WTC11 (cell line): ENCODE measurements at places on chromosomes 3 and 15.

DNA sequence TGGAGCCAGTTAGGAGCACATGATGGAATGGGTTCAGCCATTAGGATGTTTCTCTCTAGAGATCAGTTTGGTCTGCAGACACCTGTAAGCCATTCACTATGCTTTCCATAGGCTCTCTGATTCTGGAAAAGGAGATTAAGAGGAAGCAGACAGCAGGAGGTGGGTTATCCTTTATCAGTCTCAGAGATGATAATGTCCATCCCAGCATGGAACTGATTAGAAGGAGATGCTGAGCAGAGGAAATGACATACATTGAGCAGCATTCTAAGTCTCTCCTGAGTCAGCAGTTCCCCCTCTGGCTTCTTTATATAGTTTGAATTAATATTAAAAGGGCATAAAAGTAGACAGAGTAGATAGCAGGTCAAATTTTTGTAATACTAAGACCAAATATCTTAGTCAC, 591.1 kb downstream of the GBE1 start:
- DNase-seq = no peak

GRCh38 chr3:153978006-153978405, 143.2 kb upstream of the ARHGEF26 start:
- DNase-seq = no peak

- no peak for DNase-seq
Measured at GRCh38 chr3:196016485-196016884, 65.4 kb downstream of the TFRC start.

DNA sequence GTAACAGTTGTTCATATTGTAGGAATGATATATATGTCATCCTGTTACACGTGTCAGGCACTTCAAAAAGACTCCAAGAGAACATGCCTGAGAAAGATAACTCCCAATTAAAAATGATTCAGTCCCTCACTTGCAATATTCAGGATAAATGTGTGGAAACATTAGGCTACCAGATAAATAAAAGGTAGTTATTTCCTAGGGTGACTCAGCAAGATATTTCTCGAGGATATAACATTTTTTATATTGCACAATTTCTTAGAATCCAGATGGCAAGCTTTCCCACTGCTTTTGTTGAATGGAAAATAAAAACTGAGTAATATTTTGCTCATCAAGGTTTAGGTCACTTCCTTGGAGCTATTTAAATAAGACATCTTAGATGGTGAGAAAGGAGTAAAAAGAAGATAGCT, 181.4 kb downstream of the GAP43 start:
- no peak for DNase-seq

- no peak for DNase-seq
Measured at GRCh38 chr3:170835336-170835735, 34.7 kb downstream of the RPL22L1 start.

GRCh38 chr3:129624347-129625071, 18.0 kb upstream of the PLXND1 start:
- no peak for DNase-seq

- DNase-seq = no peak
Measured at GRCh38 chr3:17217588-17217987, 332.8 kb downstream of the PLCL2 start.

DNA sequence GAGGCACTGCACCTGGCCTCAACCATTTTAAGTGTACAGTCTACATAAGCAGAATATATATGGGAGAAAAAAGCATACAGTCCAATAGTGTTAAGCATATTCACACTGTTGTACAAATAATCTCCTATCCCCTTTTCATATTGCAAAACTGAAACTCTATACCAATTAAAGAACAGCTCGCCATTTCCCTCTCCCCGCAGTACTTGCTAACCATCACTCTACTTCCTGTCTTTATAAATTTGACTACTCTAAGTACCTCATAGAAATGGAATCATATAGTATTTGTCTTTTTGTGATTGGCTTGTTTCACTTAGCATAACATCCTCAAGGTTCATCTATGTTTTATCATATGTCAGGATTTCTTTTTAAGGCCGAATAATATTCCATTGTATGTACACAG, 21.6 kb upstream of the TASOR start:
- no peak for DNase-seq

DNA sequence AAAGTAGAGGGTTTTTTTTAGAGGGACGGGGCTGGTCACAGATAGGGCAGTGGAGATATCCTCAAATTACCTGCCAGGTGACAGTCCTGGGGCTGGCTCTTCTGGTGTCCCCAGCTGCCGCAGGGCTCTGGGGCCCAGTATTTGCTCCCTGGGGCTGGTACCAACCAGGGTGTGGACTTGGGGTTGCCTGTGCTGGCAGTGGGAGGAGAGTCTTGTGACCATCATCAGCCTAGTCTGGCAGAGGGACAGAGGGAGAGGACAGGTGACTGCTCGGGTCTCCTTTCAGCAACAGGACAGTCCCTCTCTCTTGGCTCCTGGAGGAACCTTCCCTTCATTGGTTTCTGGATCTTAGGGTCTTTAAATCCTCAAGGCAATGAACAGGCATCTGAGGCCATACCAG, 7.9 kb upstream of the RPP14 start:
- DNase-seq = no peak

GRCh38 chr3:39287216-39288164, 7.7 kb upstream of the CX3CR1 start:
- no peak for DNase-seq

- DNase-seq = no peak
Measured at GRCh38 chr3:174541708-174542315, 317.3 kb upstream of the NAALADL2 start.

- no peak for DNase-seq
Measured at GRCh38 chr3:107297597-107297996, 79.6 kb upstream of the CCDC54 start.

DNA sequence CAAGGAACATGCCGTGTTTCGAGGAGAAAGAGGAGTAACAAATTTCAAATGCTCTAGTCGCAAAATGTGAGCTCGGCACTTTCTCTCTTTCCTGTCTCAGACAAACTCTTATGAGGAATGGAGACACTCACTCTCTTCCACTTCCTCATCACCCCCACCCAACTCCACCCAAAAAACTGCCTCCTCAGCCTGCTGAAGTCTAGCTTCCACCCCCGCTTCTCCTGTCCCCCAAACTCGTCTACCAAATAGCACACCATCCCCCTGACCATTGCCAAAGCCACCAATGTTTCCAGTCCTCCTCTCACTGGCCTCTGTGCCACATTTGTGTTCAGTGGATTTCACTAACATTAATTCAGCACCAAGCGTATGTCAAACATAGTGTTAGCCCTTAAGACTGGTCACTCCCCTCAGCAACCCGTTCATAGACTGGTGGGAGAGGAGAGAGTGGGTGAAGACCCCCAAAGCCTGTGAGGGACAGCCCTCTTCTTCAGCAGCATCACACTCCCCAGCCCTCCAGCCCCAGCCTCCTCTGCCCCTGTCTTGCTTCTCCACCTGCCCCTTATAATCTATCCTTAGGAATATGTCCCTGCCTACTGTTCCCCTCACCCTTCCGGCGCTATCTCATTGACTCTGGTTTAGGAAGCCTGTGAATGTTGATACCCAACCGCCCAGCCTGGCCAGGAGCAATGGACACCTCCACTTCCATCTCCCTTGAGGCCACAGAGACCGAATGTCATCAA, 77.3 kb downstream of the FAM174B start:
- DNase-seq = no peak

GRCh38 chr3:60582288-60582687, 669.0 kb downstream of the FHIT start:
- DNase-seq = no peak

- DNase-seq = no peak
Measured at GRCh38 chr3:130316169-130316568, 29.3 kb upstream of the COL6A5 start.

DNA sequence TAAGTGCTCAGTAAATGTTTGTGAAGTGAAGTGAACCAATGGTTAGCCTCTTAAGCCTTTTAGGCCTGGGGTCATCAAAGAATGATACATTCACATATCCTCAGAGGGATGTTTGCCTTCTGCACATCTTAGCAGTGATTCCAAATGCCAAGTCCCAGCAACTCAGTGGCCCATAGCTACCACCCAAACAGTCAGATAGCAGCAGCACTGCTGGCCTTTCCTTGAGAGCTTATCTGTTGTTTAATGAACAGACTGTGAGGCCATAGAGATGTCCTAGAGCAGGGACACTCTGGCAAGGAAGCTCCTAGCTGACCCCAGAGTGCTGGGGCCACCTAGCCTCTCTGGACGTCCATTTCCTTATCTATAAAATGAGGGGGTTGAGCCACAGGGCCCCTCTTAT, 86.8 kb downstream of the CYP19A1 start:
- DNase-seq = no peak

- no peak for DNase-seq
Measured at GRCh38 chr3:140344601-140345205, 333.2 kb upstream of the TRIM42 start.

- no peak for DNase-seq
Measured at GRCh38 chr3:128180436-128180835, 27.2 kb downstream of the EEFSEC start.

DNA sequence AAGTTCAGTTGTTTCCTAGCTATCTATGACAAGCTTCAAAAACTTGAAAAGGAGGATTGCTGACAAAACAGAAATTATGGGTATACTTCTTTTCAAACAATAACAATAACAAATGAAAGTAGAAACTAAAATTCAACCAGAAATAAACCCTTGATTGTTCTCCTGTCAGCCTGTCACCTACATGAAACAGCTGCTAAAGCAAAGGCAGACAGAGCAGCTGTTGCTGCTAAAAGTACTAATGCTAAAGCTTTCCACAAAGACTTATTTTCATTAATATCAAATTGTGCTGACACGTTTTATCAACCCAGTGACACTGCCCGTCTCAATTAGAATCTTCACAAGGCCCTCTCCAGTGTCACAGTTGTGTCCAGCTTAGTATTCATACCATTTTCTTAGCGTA, 533.2 kb upstream of the GBE1 start:
- DNase-seq = no peak

GRCh38 chr3:13072600-13073325, 466 bp downstream of the IQSEC1 start:
- DNase-seq = peak; percentile 35

- DNase-seq = no peak
Measured at GRCh38 chr15:60043744-60044435, 39.8 kb downstream of the FOXB1 start.

- no peak for DNase-seq
Measured at GRCh38 chr3:193737191-193737751, 144.3 kb downstream of the OPA1 start.

DNA sequence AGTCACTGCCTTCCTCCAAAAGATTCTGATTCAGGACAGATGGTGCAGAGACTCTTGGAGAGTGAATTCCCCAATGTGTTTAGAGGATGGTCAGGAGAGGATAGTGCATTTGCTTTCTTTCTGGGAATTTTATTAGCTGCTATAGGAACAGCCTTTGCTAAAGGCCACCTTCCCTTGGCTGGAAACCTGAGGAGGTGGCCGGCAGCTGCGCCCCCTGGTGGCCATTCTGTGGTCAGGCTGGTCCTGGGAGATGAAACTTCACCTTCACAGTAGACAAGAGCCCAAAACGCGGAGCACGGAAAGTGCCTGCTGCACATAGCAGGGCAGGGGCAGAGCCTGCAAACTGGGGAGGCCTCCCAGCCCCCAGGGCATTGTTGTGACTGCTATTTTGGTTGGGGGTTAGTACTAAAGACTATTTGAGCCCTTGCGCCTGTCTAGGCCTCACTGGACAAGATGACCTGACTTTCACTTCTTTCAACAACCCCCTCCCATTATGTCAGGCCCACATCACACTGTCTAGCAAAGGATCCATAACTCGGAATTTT, 34.3 kb downstream of the SEC22C start:
- DNase-seq = peak; percentile 83

DNA sequence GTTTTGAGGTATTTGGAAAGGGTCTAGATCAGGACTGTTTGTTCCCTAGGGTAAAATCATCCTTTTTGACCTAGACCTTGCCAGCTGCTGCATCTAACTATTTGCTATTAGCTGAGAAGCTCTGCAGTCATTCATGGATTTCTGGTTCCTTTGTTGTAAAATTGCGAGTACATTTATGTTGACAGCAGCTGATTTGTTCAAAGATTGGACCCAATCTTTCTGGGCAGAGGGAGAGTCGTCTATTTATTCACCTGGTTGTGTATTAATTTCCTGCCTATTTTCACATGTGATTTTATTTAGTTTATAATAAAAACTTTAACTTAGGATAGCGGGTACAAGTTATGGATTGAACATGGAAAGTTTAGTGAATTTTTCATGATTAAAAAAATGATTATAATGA, 236.3 kb downstream of the CNTN4 start:
- DNase-seq = no peak

GRCh38 chr15:71549697-71550096, 260.7 kb upstream of the NR2E3 start:
- no peak for DNase-seq

DNA sequence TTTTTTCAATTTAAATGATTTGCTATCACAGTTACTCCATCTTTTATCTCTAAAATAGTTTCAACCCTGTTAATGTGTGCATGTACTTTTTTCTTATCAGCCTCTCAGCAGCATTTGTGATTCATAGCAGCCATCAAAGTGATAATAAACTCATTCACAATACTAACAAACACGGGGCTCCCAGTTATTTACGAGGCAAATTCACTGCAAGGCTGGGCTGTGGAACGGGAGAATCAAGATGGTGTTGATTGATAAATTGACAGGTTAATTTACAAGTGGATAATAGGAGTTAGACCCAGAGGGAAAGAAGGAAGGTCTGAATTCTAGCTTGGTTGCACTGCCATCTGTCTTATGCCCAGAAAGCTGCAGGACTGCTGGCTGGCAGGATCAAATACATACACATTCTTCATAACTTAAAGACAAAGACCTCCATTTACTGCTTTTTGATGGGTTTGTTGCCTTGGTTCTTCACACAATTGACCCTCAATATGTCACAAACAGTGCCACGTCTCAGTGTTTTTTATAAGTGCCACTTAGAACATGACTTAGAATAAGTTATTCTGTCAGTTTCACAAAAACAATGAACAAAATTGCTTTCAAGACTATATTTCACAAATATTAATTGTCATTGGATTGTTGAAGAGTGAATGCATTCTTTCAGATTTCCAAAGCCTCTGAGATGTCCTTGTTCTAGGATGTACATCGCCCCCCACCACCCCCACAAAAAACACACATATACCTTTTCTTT, 562.8 kb downstream of the NR2F2 start:
- DNase-seq = peak; percentile 20

GRCh38 chr3:89314454-89315098, 207.2 kb downstream of the EPHA3 start:
- DNase-seq = no peak

GRCh38 chr3:161337311-161337710, 34.0 kb downstream of the SPTSSB start:
- no peak for DNase-seq
